ENCODE measurements at places on chromosomes 6 and 20. TPM values are rescaled to one million over a fixed set of nuclear protein-coding genes. Genes with fewer than 3 reads are reported as not detected.

GRCh38 chr20:48673507-48673906, 154.3 kb downstream of the PREX1 start:
- no peak for DNase-seq

DNA sequence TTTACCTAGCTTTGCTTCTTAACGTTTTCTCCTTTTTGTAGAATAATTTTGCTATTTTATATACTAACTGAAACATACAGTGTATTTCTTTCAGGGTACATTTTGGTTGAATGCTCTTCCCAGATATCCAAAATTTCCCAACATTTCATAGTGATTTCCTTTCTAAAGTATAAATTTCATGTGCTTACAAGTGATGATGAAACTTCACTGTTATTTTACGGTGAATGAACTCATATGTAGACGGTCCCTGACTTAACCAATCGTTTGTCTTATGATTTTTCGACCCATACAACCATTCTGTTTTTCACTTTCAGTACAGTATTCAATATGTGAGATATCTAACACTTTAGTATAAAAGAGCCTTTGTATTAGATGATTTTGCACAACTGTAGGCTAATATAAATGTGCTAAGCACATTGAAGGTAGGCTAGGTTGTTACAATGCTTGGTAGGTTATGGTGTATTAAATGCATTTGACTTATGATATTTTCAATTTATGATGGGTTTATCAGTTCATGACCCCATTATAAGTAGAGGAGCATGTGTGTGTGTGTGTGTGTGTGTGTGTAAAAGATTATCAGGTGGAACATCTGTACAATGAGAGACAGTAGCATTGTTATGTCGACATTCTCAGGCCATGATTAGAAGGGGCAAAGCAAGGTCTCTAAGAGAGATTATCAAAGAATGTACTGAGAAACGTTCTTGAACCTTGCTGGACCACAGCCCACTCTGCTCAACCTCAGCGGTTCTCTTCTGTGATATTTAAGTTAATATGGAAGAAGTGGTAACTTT, 20.9 kb downstream of the HIVEP1 start:
- no peak for DNase-seq

- DNase-seq = no peak
These were observed 370.3 kb upstream of the JARID2 start for GRCh38 chr6:14875481-14876063.

GRCh38 chr6:4920914-4921410, 82.9 kb downstream of the RPP40 start:
- DNase-seq = no peak

The PSMB9 gene
- total RNA-seq = 2.7 TPM

The TFAP2A gene
- 112 TPM for total RNA-seq

The OOEP gene
- 0.17 TPM for total RNA-seq

DNA sequence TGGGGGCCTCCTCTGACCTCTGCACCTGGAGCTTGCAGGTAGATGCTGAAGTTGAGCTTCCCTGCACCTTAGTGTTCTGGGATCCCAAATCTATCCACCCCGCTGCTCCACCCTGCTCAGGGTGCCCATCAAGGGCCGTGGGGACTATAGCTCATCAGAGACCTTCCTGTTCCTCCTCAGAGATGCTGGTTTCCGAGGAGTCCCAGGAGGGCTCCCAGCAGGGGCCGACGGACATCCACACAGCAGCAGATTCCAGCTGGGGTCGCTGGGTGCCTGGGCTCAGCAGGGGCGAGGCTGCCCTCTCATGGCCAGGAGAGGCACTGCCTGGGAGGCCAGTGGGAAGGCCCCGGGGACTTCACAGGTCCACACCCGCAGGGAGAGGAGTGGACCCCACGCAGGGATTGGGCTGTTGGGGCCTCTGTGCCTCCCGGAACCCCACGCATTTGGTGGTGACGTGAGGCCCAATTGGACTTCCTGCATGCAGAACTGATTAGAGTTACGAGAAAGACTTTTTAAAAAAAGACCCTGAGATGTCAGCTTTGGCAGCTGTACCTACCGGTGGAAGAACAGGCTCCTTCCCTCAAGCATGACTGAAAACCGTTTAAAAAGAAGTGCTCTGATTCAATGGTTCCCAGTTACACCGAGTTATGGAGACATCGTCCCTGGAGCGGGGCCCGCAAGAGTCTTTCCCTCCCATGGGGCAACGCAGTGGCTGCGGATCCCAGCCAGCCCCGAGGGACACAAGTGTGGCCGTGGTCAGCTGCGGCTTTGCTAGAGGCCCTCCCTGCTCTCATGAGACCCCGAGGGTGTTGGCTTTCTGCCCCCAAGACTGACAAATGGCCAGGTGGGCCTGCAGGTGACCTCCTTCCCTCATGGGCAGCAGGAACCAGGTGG, 25.3 kb upstream of the SLCO4A1 start:
- DNase-seq = peak; percentile 26

The GTF2H4 gene
- total RNA-seq = 33.4 TPM

The HLA-DMB gene
- not detected for total RNA-seq

GRCh38 chr20:37941332-37941731, 38.4 kb downstream of the VSTM2L start:
- no peak for DNase-seq

- no peak for DNase-seq
These were observed 401.7 kb downstream of the ZFAND3 start for GRCh38 chr6:38221251-38221650.

GRCh38 chr20:23503649-23504048, 12.7 kb downstream of the CST8 start:
- DNase-seq = no peak

DNA sequence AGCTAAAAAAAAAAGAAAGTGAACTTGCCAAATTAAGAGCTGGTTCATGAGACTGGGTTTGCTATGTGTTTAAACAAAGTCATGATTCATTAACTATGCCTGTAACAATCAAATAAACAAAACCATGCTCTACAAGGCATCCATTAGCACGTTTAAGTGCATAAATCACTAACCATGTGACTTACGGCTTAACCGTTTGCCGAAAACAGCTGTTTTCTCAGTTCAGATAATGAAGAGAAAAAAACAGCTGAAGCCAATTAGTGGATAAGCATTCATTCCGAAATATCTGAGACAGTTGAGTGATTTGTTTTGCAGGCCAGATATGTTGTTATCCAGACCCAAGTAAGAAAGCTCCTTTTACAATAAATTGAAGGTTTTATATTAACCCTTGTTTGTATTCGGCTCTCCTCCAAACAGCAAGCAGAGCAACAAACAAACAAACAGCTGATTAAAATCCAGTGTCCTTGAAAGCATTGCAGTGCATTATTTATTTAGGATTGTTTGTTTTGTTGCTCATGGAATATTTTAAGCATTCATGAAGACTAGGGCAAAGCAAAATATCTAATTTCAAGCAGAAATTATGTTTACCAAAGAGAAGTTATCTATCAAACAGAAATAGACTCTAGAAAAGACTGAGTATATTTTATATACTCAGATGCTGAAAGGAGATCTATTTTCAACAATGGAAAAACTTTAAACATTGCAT, 343.5 kb downstream of the RFPL4B start:
- DNase-seq = no peak
